Thyroid gland (tissue), 4 donors: ENCODE measurements at places on chromosomes 4 and X. TPM values are rescaled to one million over a fixed set of nuclear protein-coding genes. Genes with fewer than 3 reads are reported as not detected.

DNA sequence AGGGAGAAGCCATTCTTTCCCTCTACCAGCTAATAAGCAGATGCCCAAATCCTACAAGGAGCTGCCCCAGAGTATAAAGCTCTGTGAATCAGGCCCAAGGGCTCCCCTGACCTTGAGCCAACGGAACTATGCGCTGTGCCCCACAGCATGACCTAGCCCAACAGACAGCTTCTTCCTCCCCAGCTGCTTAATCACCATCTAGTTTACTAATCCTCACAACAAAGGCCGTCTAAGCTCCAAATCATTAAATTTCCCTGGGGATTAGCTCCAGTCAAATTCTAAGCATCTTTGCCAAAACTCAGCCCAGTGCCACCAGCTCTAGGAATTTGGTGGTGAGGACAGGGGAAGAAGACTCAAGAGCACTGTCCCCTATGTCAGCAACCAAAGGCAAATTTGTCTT, 113.1 kb downstream of the SHROOM4 start:
- H3K4me3 ChIP-seq: no peak overlapping the region
- no peaks in the 10 kb centered on the region for H3K36me3 ChIP-seq
- no peaks in the 10 kb centered on the region for H3K4me1 ChIP-seq
- no peaks in the 10 kb centered on the region for H3K27me3 ChIP-seq

DNA sequence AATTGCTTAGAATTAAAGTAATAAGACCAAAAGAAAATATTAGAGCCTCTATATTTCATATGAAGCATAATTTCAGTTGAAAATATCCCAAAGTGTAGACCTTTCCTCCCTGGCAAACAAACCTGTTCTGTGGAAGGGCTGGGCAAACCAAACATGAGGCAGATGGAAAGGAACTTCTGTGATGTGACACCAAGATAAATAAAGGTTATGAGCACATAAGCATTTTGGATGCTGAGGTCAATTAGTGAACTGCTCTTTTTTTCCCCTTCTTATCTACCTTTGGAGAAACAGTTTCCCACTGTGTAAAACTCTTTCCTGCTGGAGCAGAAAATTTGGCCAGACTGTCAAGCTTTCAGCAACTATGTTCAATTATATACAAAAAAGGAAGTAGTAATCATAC, 109.6 kb upstream of the STIM2 start:
- H3K27ac ChIP-seq: no peak overlapping the region
- H3K4me1 ChIP-seq: peaks cover 7% of the 10 kb centered on the region
- H3K4me3 ChIP-seq: no peak overlapping the region
- no peaks in the 10 kb centered on the region for H3K36me3 ChIP-seq
- DNase-seq: no peak

DNA sequence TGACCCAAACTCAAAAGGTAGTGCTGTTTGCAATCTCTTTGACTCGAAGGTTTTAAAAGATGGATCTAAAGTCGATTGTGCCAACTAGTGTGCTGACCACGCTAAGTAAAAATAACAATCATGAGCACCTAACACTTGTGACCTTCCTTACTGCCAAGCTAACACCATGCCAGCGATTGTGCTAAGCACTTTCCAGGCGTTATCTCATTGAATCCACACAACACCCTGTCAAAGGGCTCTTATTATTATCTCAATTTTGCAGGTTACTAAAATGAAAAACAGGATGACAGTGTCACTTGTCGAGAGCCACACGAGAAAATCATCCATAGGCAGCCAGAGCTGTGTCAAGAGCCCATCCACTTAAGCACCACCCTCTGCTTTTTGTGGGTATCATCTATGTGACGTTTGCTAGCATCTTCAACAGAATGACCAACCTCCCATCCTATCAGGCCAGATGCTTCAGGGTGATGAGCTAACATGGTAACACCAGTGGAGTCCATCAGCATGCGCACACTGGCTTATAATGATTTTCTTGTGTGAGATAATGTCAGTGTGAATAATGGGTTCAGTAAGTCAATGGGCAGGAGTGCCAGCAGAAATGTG, 893 bp upstream of the GAB3 start:
- no peak overlapping the region for H3K4me3 ChIP-seq
- DNase-seq: peak; percentile 9
- no peaks in the 10 kb centered on the region for H3K36me3 ChIP-seq
- peaks cover 3% of the 10 kb centered on the region for H3K4me1 ChIP-seq

GRCh38 chr4:87144356-87144755, 76.1 kb downstream of the KLHL8 start:
- no peak for DNase-seq
- H3K27ac ChIP-seq: no peak overlapping the region
- no peak overlapping the region for H3K4me3 ChIP-seq
- no peaks in the 10 kb centered on the region for H3K36me3 ChIP-seq
- H3K4me1 ChIP-seq: no peaks in the 10 kb centered on the region

DNA sequence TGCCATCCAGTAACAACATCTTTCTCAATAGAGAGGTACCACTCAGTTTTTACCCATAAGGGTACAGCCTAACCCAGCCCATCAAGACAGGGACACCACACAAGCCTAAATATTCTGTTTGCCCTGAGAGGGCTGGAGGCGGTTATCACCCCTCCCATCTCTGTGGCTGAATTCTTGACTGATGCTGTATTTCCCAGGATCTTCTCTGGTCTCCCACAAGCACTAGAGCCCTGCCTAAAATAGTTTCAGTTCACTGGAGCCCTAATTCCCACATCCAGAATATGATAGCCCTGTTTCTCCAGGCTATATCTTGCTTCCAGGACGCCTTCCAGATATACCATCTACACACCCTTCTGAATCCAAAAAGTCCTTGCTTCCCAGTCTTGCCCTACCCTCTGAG, 91.6 kb upstream of the NMU start:
- H3K36me3 ChIP-seq: no peaks in the 10 kb centered on the region
- H3K4me3 ChIP-seq: no peak overlapping the region
- no peak overlapping the region for H3K27ac ChIP-seq
- H3K27me3 ChIP-seq: no peaks in the 10 kb centered on the region
- no peak for DNase-seq

GRCh38 chr4:19720190-19720589, 531.5 kb upstream of the SLIT2 start:
- H3K27me3 ChIP-seq: no peaks in the 10 kb centered on the region
- H3K36me3 ChIP-seq: no peaks in the 10 kb centered on the region
- H3K4me1 ChIP-seq: no peaks in the 10 kb centered on the region
- no peak overlapping the region for H3K4me3 ChIP-seq
- H3K27ac ChIP-seq: no peak overlapping the region

DNA sequence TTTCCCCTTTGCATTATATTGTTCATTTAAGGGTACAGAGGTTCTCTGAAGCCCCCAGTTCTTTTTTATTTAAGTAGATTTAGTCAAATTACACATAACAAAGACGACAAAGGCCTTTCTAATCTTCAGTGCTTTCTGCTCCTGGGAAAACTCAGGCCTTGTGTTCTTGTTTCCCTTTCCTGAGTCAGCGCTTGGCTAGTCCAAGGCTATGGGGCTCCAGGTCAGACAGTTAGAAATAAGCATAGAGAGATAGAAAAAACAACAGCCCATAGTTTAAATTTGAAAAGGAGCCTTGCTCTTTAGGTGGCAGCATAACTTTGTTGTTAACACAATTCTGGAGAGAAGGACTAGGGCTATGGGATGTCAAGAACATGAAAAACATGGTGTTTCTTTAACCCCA, 97.3 kb downstream of the PPP1R2C start:
- H3K27me3 ChIP-seq: no peaks in the 10 kb centered on the region
- no peak overlapping the region for H3K27ac ChIP-seq
- no peaks in the 10 kb centered on the region for H3K4me1 ChIP-seq
- no peaks in the 10 kb centered on the region for H3K36me3 ChIP-seq
- DNase-seq: no peak

DNA sequence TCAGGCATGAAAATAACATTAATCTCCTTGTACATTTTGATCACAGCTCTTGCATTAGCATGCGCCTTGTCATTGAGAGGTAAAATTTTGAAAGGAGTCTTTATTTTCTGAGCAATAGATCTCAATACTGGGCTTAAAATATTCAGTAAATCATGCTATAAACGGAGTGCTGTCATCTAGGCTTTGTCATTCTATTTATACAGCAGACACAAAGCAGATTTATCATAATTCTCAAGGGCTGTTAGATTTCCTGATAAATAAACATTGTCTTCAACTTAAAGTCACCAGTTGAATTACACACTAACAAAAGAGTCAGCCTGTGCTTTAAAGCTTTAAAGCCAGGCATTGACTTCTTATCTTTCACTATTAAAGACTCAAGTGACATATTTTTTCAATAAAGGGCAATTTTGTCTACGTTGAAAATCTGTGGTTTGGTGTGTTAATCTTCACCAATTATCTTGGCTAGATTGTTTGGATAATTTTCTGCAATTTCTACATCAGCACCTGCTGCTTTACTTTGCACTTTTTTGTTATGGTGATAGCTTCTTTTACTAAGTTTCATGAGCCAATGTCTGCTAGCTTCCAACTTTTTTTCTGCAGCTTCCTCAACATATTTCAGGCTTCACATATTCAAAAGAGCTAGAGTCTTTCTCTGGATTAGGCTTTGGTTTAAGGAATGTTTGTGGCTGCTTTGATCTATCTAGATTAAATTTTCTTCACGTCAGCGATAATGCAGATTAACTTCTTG, 27.9 kb upstream of the UGT2B4 start:
- H3K36me3 ChIP-seq: no peaks in the 10 kb centered on the region
- no peak overlapping the region for H3K4me3 ChIP-seq
- no peaks in the 10 kb centered on the region for H3K4me1 ChIP-seq
- DNase-seq: no peak
- H3K27me3 ChIP-seq: no peaks in the 10 kb centered on the region

GRCh38 chrX:13826770-13827169, 9.9 kb upstream of the GPM6B start:
- H3K4me1 ChIP-seq: no peaks in the 10 kb centered on the region
- no peak overlapping the region for H3K4me3 ChIP-seq
- no peaks in the 10 kb centered on the region for H3K36me3 ChIP-seq
- H3K27me3 ChIP-seq: no peaks in the 10 kb centered on the region

- DNase-seq: no peak
- H3K27me3 ChIP-seq: no peaks in the 10 kb centered on the region
- no peaks in the 10 kb centered on the region for H3K36me3 ChIP-seq
- no peak overlapping the region for H3K4me3 ChIP-seq
- H3K27ac ChIP-seq: no peak overlapping the region
- H3K4me1 ChIP-seq: no peaks in the 10 kb centered on the region
Observed at GRCh38 chr4:94595013-94595412, 143.3 kb downstream of the PDLIM5 start.

DNA sequence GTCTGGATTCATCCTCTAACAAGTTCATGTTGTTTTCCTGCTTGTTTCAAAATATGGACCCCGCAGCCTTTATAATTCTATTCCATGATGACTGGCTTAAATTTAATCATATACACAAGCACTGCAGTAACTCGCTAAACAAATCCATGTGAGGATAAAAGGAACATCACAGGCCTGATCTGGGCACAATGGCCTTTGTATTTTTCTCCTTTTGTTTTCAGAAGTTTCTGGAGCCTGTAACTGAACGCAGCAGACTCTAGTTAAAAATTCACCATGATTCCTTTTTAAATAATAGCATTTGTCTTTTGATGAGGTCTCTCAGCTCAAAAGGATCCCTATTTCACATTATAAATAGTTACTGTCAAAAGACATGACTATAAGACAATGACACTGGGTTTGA, 30.2 kb upstream of the TMEM184C start:
- H3K27me3 ChIP-seq: no peaks in the 10 kb centered on the region
- H3K36me3 ChIP-seq: no peaks in the 10 kb centered on the region
- no peaks in the 10 kb centered on the region for H3K4me1 ChIP-seq
- DNase-seq: no peak
- no peak overlapping the region for H3K4me3 ChIP-seq

DNA sequence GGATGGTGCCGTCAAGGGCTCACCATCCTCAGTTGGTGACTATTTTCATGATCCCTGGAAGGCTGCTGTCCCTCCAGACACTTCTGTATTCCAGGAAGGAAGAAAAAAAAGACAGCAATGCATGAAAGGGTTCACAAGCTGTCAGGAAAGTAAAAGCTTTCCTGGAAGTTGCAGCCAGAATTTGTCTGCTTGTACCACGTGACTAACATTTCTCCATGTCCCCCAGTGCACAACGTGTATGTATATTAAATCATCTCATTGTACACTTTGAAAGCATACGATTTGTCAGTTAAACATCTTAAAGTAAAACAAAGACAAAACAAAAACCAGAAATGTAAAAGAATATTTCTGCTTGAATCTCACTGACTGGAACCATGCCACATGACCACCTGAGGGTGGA, 127.4 kb upstream of the CLNK start:
- H3K36me3 ChIP-seq: no peaks in the 10 kb centered on the region
- DNase-seq: no peak
- no peak overlapping the region for H3K27ac ChIP-seq
- no peaks in the 10 kb centered on the region for H3K4me1 ChIP-seq
- H3K27me3 ChIP-seq: no peaks in the 10 kb centered on the region
- H3K4me3 ChIP-seq: no peak overlapping the region

DNA sequence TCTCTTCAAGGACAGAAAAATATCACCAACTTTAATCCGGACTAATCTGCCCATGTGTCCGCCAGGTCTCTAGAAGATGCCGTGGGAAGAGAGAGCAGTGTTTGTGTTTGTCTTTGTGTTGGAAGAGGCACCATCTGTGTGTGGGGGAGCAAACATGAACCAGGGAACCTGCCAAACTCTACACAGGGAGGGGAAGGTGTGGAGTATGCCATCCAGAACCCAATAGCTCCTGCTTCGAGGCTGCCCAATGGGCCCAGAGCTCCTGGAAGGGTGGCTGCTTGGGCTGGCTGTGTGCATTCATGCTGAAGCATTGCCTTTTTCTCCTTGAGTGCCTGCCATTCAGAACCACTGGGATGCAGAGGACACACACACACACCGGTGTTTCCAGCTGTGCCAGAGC, 536.2 kb downstream of the MID1IP1 start:
- no peaks in the 10 kb centered on the region for H3K27me3 ChIP-seq
- peak overlapping the region; percentile 5 for H3K27ac ChIP-seq
- no peaks in the 10 kb centered on the region for H3K36me3 ChIP-seq
- H3K4me3 ChIP-seq: no peak overlapping the region

GRCh38 chrX:153349952-153350351, 16.0 kb downstream of the ZNF275 start:
- H3K27me3 ChIP-seq: no peaks in the 10 kb centered on the region
- no peak overlapping the region for H3K4me3 ChIP-seq
- H3K4me1 ChIP-seq: no peaks in the 10 kb centered on the region

DNA sequence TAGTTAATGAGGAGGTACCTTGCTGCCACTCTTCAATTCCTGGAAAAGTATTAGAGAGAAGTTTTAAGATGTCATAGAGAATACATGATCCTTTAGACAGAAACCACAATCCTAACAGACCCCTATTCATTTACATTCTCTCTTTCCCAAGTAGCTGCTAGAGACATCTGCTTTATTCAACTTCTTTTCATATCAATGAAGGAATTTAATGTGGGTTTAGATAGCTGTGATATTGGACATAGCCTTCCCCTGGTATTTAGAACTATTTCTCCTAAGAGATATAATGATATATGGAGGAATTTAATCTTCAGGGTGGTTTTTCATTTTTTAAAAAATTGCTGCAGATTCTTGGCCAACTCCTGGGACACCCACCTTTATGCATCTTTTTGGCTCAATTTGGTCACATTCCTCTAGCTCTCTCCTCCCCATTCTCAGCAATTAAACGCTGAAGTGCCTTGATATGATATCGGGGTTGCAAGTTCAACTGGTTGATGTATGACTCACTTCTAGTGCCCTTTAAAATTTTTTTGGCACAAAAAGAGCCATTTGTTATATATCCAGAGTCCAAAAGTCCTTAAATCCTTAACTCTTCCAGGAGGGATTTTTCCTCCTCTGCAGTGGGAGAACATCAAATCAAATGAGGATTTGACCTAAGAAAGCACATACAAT, 57.6 kb downstream of the DOCK11 start:
- H3K4me1 ChIP-seq: no peaks in the 10 kb centered on the region
- no peak overlapping the region for H3K4me3 ChIP-seq
- no peaks in the 10 kb centered on the region for H3K27me3 ChIP-seq
- no peaks in the 10 kb centered on the region for H3K36me3 ChIP-seq
- no peak overlapping the region for H3K27ac ChIP-seq

Gene FGFBP1
- 2.3 TPM for total RNA-seq

Gene PNMA3
- total RNA-seq: 0.29 TPM

Gene SNCA
- total RNA-seq: 22.7 TPM

Gene PCDH19
- total RNA-seq: 0.88 TPM

Gene SHOX
- not detected for total RNA-seq

Gene SHROOM3
- 59.6 TPM for total RNA-seq
